ENCODE measurements at places on chromosomes 2 and 18.

GRCh38 chr2:21924640-21925285 lies 801.0 kb downstream of the TDRD15 start:
- no peak for DNase-seq

DNA sequence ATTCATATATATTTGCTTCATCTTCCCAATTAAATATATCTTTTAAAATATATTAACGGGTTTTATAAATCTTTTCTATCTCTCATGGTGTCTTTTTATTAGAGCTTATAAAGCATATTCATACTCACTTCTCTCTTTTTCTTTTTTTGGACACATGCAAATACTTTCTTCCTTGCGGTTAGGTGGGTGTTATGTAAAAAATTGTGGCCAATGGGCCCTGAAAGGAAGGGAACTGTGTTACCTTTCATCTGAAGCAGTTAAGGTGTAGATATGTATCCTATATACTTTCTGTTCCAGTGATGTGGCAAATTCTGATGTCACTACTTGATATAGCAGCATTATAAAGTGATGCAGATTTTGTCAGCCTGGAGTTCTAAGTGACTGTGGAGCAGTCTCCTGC lies 714.5 kb downstream of the PLCL1 start:
- no peak for DNase-seq

DNA sequence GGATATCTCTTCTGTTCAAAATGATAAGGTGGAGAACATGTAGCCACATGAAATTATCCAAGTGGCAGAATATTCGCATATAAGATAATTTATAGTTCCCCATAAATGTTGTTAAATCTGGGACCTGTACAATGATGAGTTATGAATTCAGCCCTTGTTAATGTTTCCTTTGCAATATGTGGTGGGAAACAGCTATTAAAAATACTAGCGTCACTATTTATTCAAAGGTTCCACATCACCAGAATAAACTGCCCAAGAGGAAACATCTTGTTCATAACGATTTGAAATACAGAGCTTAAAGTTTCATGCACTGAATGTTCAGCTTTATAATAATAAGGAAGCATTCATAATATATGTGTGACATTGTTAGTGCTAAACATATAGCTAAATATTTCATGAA lies 223.9 kb upstream of the TCF4 start:
- DNase-seq = no peak

DNA sequence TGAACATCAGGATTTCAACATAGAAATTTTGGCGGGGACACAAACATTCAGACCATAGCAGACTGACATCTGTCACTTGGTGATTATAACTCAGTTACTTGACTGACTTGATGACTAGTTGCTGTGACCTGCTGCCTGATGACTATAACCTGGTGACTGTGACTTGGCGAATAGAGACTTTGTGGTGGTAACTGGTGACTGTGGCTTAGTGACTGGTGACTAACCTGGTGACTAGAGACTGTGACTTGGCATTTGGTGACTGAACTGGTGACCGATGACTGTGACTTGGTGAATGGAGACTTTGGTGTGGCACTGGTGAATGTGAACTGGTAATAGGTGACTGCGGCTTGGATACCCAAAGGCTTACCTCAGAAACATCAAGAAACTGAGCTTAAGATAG lies 563.1 kb upstream of the FAM98A start:
- DNase-seq = no peak

- no peak for DNase-seq
Observed at GRCh38 chr2:181836583-181836982, 54.9 kb upstream of the ITPRID2 start.

DNA sequence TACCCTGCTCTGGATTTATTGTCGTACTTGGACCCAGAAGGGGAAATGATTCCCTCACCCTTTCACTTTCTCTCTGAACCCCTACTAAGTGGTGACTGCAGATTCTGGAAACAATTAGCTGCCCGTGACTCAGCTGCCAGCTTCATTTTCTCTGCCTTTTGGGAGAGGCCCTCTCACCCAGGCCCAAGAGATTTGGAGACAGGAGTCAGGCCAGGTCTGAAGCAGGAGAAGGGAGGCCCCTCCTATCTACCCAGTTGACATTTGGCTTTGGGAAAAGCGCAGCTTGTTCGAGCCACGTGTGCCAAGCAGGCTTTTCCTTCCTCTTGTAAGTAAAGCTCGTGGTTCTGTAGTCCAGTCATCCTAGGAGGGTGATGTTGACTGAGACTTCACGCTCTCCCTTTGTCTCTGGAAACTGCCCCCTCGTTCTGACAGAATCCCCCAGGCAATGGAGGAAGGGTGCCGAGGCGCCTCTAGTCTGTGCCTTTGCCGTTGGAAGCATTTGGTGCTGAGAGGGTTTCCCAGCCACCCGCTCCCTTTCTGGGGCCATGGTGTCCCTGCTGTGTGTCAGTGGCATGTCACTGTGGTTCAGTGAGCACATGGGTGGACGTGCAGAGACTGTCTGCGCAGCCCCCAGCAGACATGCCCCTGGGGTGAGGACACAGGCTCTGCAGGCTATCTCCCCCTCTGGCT lies 8.6 kb downstream of the OXER1 start:
- no peak for DNase-seq

All from T-helper 1 cell (primary cell).